CD4-positive, alpha-beta T cell treated with Interleukin-4 for 1 hour (primary cell): ENCODE measurements at places on chromosomes 2 and 18.

- DNase-seq: no peak
Measured at GRCh38 chr2:85413592-85414420, 3.6 kb upstream of the CAPG start.

GRCh38 chr18:36085195-36085594 lies 17.8 kb upstream of the RPRD1A start:
- no peak for DNase-seq

GRCh38 chr2:112993831-112994230 lies 11.4 kb upstream of the IL36A start:
- DNase-seq: no peak

- no peak for DNase-seq
Measured at GRCh38 chr2:133377021-133377481, 191.2 kb downstream of the NCKAP5 start.

GRCh38 chr2:207873794-207874193 lies 104.1 kb upstream of the FZD5 start:
- no peak for DNase-seq

DNA sequence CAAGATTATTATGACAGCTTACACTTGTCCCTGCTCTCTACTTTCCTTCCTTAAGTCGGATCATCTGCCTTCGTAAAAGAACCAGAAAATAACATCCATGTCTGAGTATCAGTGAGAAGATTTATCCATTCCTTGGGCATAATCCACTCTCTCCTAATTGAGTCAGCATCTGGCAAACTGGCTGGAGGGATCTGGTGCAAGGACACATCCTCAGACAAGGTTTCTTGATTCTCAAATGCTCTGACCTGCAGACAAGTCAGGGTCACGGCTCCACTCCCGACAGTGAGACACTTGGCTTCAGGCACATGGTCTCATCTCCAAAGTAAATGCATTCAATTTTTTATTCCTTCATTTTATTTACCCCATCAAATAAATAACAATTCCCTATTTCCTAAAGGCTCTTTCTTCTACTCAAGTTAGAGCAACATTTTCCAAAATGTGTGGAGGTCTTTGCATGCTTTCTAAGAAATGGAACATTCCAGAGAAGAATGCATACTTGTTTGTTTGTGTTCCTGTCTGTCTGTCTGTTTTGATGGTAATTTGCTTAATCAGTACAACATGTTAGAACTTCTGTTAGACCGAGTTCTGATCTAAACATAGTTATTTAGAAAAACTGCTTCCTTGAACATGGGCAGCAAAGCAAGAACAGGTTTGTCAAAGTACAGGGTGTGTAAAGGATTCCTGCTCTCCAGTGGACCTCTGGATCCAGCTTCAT lies 246.9 kb downstream of the IRS1 start:
- no peak for DNase-seq

DNA sequence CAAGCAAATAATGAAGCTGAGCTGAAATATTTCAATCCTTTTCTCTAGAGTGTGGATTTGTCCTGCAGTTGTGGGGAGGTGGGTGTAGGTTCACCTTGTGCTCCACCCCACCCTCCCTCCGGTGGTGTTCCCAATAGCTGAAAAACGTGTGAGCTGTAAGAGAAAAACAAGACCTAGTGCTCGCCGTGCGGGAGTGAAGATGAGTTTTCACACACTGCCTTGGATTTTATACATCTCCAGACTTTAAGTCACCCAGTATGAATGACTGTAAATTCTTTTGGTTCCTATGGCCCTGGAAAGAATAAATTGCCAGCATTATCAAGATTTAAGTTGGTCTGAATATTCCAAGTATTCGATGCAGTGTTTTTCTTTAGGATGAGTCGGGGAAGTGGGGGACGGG lies 1.9 kb upstream of the SOX11 start:
- no peak for DNase-seq

DNA sequence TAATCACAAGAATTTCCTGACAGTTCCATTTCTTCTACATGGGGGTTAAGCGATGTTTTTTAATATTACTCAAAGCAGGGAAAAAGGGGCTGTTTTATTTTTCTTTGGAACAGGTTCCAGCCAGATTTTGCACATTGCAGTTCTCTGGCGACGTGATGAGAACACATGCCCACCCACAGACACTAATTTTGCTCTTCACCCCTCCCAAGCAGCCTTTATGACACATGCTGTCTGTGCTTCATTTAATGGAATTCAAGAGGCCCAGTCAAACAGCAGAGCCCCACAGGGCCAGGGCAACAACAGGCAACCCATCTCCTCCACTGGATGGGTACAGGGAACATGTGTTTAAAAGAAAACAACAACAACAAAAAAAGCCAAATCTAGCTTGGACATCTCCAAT lies 70.8 kb downstream of the SPRED2 start:
- DNase-seq: no peak

GRCh38 chr2:108270768-108271506 lies 17.8 kb upstream of the SULT1C2 start:
- no peak for DNase-seq
